Colonic mucosa (tissue), 4 donors: ENCODE measurements at places on chromosomes 16 and 17. TPM values are rescaled to one million over a fixed set of nuclear protein-coding genes. Genes with fewer than 3 reads are reported as not detected.

COX11 gene
- total RNA-seq: 58.3 TPM

WNT3 gene
- 0.64 TPM for total RNA-seq

OR1F1 gene
- total RNA-seq: not detected

SEZ6 gene
- total RNA-seq: not detected

KIF2B gene
- not detected for total RNA-seq

TP53TG3F gene
- not detected for total RNA-seq

C16orf89 gene
- total RNA-seq: 3.6 TPM

RBFOX1 gene
- total RNA-seq: 1.6 TPM

CDRT15L2 gene
- total RNA-seq: not detected

CNTD1 gene
- 0.61 TPM for total RNA-seq

TPSB2 gene
- total RNA-seq: 39.1 TPM

APOBR gene
- 60.8 TPM for total RNA-seq

HOXB2 gene
- 2.6 TPM for total RNA-seq

FOXL1 gene
- total RNA-seq: 2.5 TPM

CACNG4 gene
- 0.20 TPM for total RNA-seq

KRTAP4-5 gene
- total RNA-seq: not detected

MED31 gene
- total RNA-seq: 15.2 TPM

MYCBPAP gene
- 2.8 TPM for total RNA-seq

TERF2IP gene
- total RNA-seq: 37.0 TPM

CES5A gene
- total RNA-seq: not detected

CCL7 gene
- not detected for total RNA-seq

VAC14 gene
- 41.8 TPM for total RNA-seq

CTRB2 gene
- 29.1 TPM for total RNA-seq

ZACN gene
- not detected for total RNA-seq

KRT31 gene
- not detected for total RNA-seq

HS3ST6 gene
- total RNA-seq: 0.82 TPM

MYH13 gene
- not detected for total RNA-seq

LPO gene
- total RNA-seq: not detected

CD79B gene
- 1.5 TPM for total RNA-seq

IL4R gene
- total RNA-seq: 80.0 TPM

ABCA8 gene
- total RNA-seq: 9.7 TPM

TEKT3 gene
- 0.45 TPM for total RNA-seq
